ENCODE measurements at places on chromosomes 3 and 15.
A peak's percentile ranks its signal among the peaks of the same experiment; 100 is the strongest.

DNA sequence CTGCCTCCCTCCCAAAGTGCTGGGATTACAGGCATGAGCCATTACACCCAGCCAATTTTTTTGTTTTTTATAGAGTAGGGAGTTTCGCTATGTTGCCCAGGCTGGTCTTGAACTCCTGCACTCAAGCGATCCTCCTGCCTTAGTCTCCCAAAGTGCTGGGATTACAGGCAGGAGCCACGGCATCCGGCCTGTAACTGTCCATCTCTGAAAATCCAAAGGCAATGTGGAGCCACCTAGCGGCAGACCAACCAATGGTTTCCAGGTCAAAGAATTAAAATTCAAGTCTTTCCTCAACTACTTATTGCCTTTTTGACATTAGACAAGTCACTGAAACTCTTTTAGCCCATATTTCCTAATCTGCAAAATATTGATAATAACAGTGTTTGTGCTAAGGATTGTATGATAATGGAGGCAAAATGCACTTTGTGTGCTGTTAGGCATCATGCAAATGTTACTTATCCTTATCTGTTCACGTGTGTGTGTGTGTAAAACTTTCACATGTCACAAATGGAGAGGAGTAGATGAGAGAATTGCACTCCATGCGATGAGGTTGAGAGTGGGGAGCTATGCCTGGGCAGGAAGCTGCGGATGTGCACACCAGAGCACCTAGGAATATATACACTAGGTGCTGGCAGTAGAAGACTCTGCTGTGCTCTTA lies 48.7 kb downstream of the COL8A1 start:
- DNase-seq: peak; percentile 41

GRCh38 chr15:101152914-101153313 lies 98.9 kb downstream of the CHSY1 start:
- no peak for DNase-seq

GRCh38 chr3:68974711-68975110 lies 38.8 kb downstream of the EOGT start:
- DNase-seq: no peak

- DNase-seq: no peak
Measured at GRCh38 chr3:194508491-194509453, 22.0 kb upstream of the ATP13A3 start.

DNA sequence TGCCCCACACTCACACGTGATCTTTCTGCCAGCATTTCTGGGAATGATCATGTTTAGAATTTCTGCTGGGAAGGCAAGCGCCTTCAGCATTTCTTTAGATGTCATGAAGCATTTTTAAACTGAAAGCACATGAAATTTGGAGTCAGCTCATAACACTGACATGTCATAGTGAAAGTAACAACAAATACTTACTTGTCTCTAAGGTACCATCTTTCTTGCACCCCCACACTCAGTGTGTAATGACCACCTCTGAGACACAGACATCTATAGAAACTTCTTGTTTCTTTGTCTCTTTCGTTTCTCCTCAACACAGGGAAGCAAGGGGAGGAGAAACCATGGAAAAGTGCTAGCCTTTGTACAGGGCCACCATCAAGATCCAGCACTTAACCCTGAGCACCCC lies 171.7 kb downstream of the RORA start:
- DNase-seq: no peak

- DNase-seq: no peak
Measured at GRCh38 chr3:151837057-151837456, 23.1 kb downstream of the AADAC start.

- no peak for DNase-seq
Measured at GRCh38 chr3:52852419-52852818, 17.6 kb upstream of the MUSTN1 start.

- no peak for DNase-seq
Measured at GRCh38 chr3:155581579-155581978, 163.3 kb downstream of the PLCH1 start.

DNA sequence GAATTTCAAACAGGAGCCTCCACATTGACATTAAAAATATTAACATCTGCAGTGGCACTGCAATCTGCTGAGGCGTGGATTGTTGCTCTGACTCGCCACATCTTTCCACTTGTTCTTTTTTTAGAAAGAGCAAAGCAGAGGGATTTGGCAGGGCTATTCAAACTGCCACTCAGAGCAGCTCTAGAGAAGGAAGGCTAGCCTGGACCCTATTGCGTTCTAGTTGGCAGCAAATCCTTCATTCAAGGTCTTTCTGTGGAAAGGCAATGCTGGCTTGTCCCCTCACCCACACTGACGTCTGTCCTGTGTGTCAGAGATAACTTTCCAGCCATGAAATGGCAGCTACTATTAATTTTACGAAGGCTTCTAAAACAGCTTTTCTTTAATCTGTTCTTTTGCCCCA lies 483.2 kb upstream of the SGO1 start:
- DNase-seq: no peak

DNA sequence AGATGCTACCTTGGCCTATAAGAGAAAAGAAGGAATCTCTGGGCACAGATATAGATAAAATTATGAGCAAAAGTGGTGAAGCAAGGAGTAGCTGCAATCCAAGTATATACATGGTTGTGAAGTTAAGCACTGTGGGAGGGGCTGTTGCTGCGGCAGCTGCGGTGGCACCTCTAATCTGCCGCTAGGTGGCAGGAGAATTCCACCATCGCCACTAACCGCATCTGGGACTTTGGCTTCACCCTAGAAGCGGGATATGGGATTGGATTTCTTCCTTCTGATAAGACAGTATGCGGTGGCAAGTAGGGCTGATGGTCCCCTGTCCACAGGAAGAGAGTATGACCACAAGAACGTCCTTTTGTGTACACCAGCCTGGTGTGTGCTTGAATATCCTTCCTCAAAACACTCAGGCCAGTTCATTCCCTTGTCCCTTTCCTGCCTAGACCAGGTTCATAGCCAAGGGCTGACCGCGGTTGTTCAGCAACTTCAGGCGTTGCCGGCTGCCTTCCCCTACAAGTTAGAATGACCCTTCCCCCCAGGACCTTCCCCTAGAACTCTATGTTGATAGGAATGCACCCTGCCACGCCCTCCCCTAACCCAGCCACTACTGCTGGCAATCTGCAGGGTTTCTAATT lies 5.1 kb downstream of the MAGEL2 start:
- peak; percentile 35 for DNase-seq

DNA sequence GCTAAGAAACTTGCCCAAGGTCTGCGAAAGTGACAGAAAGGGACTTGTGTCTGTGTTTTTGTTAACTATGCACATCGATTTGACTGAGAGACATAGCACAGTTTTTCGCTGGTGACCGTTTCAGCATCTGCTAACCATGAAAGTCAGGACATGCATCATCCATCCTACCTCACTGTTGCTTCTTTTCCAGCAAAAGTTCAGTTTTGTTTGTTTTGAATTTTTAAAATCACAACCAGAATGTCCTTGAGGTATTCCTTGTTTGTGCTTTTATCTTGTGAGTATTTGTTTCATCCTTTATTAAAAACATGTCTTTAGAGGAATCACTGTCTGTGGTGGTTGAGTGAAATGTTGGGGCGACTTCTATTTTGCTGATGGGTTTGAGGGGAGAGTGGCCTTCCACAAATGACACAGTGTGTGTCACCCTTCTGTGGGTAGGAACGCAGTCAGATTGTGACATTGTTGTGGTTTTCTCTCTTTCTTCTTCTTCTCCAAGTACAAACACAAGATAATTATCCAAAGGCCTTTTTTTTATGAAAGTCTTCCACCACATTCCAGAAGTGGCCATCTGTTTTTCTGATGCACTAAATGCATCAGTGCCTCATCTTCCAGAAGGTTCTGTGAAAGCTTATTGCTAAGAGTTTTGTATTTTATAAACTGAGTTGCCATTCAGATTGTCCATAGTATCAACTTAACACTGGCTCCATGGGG lies 214.4 kb upstream of the NR2E3 start:
- no peak for DNase-seq

GRCh38 chr15:61049934-61050333 lies 179.2 kb downstream of the RORA start:
- DNase-seq: no peak

DNA sequence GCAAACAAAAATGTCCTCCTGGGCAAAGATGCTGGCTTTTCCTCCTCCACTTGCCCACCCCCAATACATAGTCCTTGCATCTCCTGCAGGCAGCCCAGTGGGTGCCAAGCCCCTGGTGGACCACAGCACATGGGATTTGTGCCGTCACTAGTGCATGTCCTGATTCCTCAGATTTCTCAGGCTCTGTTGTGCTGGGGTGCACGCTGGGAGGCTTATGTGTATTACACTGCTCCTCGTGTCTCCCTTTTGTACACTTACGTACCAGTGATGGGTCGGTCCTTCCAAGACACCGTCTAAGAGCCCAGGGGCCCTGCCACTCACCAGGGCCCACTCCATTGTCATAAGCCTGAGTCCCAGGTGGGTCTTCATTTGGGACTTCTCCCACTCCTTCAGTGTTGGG lies 70.1 kb downstream of the PLXNA1 start:
- no peak for DNase-seq

GRCh38 chr15:52738311-52738710 lies 51.8 kb downstream of the ONECUT1 start:
- DNase-seq: no peak

DNA sequence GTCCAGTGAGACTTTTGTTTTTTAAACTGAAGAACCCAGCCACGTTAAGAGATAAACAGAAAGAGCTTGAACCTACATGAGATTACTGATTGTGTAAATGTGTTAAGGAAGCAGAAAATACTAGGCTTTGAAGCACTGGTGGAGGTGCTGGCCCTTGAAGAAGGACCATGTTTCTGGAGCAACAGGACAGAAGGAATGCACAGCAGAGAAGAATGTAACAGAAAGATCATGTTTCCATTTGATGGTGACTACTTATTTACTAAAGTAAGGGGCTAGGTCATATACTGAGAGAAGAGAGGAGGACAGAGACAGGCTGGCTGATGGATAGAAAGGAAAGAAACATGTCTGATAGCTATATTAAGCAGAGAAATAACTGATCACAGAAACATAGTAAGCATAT lies 88.8 kb downstream of the CLASP2 start:
- DNase-seq: no peak

GRCh38 chr15:81166636-81167305 lies 29.9 kb upstream of the IL16 start:
- DNase-seq: no peak
